NCI-H2227 treated with DMSO at 0.1 percent for 48 hours (cell line): ENCODE measurements at places on chromosomes 5 and 9.

- no peak for DNase-seq
Measured at GRCh38 chr5:10525124-10525495, 38.8 kb upstream of the ANKRD33B start.

- no peak for DNase-seq
Measured at GRCh38 chr9:133969681-133970580, 22.2 kb downstream of the VAV2 start.

GRCh38 chr9:70114898-70115297, 71.2 kb downstream of the MAMDC2 start:
- no peak for DNase-seq

- DNase-seq = no peak
Measured at GRCh38 chr5:40224421-40224820, 455.3 kb upstream of the PTGER4 start.

- DNase-seq = no peak
Measured at GRCh38 chr9:102631559-102631958, 363.6 kb upstream of the CYLC2 start.

DNA sequence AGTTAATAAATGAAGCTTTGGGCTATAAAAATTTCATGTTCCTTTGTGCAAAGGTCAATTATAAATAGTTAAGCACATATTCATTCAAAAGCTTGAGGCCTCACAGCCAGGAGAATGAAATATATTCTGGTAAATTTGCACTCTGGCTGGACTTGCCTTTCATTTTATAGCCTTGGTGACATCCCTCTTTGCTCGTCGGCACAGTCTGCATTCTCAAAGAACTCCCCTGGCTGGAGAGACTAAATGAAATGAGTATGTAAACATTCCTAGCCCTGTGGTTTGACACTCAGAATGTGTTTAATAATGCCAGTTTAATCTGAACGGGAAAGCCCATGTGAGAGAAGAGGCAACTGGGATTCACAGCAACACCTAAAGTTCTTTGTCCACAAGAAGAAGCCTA, 285.6 kb downstream of the BRINP1 start:
- DNase-seq = no peak

DNA sequence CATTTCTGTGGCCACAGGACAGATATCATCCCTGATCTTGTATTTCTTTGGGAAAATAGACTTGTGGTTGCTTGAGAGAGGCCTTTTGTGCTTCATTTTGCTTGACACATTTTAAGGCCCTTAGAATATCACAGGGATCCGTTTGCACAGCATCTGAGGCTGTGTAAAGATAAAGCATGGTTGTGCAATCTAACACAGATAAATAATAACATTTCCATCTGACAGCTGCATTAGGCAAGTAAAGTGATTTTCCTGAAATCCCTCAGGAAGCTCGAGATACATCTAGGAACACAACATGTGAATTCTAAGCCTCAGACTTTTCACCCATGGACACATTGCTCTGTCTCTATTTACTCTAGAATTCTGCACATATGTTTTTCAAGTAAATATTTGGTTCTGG, 212.8 kb upstream of the ADAMTSL1 start:
- DNase-seq = no peak

DNA sequence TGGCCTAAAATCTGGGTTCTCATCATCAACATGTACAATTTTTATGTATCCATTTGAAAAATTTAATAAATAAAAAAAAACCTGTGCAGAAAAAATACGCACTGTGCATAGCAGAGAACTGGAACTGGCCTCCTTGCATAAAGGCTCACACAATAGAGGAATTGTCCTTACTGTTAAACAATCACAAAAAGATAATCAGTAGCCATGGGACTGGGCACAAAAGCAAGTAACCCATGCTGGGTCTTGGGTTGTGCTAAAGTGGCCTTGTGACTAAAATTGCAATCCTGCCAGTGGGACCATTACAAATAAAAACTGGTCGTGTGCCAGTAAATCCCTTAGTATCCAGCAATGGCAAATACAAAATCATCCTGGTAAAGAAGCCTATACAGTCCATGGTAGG, 1646.6 kb downstream of the MAT2B start:
- no peak for DNase-seq

DNA sequence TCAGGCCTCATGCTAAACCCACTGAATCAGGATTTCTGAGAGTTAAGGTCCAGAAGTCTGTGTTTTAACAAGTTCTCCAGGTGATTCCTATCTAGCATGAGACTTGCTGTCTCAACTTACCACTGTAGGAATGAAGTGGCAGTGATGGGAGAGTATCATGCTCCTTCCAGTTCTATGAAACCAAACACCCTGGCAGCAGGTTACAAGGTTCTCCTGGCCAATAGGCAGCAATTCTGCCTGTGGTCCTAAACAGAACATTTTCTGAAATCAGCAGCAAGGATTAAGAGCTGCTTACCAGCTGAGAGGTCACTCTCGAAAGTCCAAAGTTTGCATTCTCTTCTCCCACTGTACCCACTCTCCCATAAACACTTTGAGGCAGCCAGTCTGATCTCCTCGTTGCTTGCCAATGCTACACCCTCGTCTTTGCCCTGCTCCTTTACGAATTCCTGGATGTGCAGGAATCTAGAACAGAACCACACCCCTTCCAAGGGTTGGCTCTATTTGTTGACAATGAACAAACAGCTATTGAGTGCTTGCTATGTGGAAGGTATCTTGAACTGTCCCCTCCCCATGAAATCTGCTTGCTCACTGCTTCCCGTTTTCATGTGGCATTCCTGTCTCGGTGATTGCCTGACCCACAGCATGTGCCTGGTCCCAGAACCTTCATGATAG, 100.5 kb downstream of the TMEM174 start:
- no peak for DNase-seq

DNA sequence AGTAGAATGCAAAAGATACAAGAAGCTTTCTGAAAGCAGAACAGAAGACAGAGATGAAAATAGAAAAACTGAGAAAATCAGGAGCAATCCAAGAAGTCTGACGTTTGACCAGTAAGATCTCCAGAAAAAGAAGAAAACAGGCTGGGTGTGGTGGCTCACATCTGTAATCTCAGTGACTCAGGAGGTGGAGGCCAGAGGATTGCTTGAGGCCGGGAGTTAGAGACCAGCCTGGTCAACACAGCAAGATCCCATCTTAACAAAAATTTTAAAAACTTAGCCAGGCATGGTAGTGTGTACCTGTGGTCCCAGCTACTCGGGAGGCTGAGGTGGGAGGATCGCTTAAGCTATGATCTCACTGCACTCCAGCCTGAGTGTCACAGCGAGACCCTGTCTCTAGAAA, 15.9 kb downstream of the RETREG1 start:
- DNase-seq = no peak

- DNase-seq = no peak
Measured at GRCh38 chr9:122367774-122368460, 2.9 kb upstream of the PTGS1 start.

- DNase-seq = peak; percentile 50
Measured at GRCh38 chr9:132507670-132508469, 74.5 kb upstream of the BARHL1 start.

DNA sequence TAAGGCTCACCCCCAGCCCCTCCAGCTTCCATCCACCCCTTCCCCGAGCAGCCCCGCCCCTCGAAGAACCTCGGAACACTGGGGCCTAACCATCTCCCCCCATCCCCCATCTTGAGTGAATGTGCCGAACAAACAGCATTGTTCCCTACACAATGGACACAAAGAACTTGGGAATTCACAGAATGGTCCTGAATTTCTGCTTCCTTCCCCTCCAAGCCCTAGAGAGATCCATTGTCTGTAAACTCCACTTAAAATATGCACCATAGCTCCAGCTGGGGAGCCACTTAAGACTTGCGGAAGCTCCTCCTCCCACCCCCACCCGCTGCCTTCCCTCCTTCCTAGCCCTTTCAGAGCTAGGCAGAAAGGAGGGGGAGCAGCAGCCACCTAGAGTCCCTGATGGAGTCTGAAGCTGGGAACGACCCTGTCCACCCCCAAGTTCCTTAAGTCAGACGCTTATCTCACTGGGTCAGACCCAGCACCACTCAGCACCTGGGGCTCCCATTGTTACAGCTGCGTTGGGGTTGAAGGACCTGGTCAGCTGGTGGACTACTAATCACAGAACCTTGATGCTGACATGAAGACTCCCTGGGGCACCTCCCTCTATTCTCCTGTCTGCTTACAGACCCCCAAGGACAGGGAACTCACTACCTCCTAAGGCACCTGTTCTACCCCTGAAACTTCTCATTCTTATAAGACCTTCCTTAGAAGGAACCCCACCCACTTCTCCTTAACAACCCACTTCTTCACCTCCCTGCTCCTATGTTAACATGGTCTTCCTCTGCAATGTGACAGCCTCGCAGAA, 61.4 kb downstream of the PCDH1 start:
- DNase-seq = peak; percentile 28

GRCh38 chr5:149448431-149448830, 69.3 kb upstream of the IL17B start:
- no peak for DNase-seq

GRCh38 chr9:5900622-5901021, 9.9 kb downstream of the MLANA start:
- no peak for DNase-seq

DNA sequence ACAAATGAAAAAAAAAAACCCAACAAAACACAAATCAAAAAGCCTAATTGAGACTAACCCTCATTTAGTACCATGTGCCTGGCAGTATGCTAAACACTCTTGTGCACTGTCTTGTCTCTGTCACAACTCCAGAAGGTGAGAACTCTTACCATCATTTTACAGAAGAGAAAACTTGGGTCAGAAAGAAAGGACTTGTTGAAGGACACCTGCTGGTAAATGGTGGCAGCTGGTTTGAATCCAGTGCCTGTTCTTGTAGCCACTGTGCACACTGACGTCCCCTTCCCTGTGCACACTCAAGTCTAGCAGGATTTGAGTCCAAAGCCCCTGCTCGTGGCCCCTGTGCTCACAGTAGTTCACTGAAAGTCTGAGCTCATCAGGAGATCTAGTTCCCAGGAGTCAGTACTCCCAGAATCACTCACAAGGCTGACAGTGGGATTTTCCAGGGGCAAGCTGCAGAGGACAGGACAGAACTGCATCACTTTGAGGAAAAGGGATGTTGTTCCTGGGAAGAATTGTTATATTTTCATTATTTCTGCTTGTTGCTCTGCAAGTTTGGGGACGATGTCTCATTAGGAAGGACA, 43.0 kb upstream of the HSD17B4 start:
- DNase-seq = no peak

DNA sequence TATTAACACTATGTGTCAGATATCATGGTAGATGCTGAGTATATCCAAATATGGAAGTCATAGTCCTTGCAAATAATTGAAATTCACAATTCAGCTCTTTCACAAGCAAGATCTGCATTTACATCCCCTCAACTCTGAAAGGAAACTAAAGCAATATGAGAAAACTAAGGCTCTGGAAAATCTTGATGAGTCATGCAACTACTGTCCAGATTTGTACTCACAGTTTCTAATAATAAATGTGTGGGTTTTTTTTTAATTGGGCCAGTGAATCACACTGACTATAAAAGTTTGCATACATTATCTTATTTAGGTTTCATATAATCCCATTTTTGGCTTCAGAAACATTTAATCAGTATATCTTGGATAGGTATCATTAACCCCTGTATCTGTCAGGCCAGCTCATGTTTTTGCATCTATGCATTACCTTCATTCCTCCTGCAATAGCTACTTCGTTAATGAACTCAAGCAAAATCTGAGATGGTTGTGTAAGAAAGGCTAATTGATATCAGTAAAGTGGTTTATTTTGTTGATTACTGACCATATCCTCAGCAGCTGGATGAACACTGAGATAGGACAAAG, 58.7 kb upstream of the PRR16 start:
- no peak for DNase-seq

GRCh38 chr9:118170032-118170955, 466.1 kb downstream of the TLR4 start:
- DNase-seq = peak; percentile 48

GRCh38 chr5:149452007-149452664, 73.0 kb upstream of the IL17B start:
- DNase-seq = no peak

DNA sequence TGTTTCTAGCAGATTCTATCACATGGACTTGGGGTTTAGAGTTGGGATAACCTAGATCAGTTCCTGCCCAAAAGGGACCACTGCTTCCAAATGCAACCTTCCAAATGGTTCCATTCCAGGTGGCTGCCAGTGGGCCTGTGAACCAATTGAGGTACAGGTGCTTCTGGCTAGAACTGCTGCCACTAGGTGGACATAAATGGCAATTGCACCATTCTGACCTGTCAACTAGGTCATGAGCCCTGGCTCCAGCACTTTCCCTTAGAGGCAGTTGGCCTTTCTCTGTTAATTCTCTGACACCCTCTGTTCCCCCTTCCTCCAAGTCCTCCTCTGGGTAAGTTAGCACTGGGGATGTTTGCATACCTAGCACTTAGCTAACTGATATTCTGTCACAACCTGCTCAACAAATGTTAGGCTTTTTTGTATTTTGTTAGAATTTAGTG, 16.6 kb upstream of the HEMGN start:
- DNase-seq = no peak

- no peak for DNase-seq
Measured at GRCh38 chr9:1723522-1724015, 291.6 kb upstream of the SMARCA2 start.

GRCh38 chr9:99162759-99163364, 57.9 kb downstream of the TGFBR1 start:
- DNase-seq = peak; percentile 44

GRCh38 chr9:96611302-96611701, 8.3 kb downstream of the CDC14B start:
- no peak for DNase-seq

DNA sequence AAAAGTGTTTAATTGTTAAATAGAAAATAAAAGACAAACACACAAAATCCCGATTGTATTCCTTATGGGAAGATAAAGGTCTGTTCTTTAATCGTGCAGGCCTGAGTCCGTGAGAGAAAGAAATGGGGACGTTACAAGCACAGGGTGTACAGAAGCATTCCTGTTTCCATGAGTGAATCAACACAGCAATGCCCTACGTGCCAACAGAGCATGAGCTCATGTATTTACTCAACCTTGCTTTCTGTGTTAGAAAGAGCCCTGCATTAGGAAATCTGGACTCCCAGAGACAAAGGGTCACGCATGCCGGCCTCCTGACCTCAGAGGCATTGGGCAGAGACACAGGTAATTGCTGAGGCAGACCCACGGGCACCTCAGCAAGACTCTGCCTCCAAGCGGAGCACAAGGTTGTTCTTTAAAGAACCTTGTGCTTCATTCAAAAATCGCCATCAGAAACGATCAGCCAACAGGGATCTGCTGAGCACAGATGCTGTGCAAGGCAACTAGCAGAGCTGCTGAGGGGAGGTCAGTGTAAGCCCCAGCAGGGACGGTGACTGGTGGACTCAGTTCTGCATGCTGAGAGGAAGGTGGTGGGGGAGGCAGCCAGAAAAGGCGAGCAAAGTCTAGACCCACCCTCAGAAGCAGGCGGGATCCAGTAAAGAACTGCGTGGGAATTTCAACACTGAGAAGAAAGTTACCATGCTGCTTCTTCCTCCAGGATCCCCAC, 101.0 kb downstream of the TLE1 start:
- no peak for DNase-seq

DNA sequence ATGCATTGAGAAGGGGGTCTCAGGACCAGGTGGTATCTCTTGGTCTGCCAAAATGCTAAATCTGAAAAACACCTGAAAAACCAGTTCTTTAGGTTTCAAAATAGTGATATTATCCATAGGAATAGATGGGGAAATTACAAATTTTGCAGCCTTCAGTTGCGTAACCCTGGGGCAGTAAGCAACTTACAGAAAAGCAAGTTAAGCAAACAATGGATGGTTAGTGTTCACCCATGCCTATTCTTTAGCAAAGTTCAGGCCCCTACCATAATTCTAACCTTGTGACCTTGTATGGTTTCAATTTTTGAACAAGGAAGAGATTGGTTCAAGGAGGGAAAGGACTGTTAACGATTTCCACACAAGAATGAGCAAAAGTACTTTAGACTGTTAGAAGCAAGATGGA, 24.5 kb downstream of the GLRX start:
- no peak for DNase-seq
